ENCODE measurements at places on chromosomes 12 and 14. TPM values are rescaled to one million over a fixed set of nuclear protein-coding genes. Genes with fewer than 3 reads are reported as not detected.

Gene SERPINA6
- not detected for total RNA-seq

- H3K27me3 ChIP-seq, result no peaks in the 10 kb centered on the region
- H3K4me3 ChIP-seq, result no peak overlapping the region
- peak overlapping the region; percentile 78 for H3K27ac ChIP-seq
- H3K4me1 ChIP-seq, result peaks cover 43% of the 10 kb centered on the region
Observed at GRCh38 chr12:6372403-6373003, 2.9 kb downstream of the SCNN1A start.

DNA sequence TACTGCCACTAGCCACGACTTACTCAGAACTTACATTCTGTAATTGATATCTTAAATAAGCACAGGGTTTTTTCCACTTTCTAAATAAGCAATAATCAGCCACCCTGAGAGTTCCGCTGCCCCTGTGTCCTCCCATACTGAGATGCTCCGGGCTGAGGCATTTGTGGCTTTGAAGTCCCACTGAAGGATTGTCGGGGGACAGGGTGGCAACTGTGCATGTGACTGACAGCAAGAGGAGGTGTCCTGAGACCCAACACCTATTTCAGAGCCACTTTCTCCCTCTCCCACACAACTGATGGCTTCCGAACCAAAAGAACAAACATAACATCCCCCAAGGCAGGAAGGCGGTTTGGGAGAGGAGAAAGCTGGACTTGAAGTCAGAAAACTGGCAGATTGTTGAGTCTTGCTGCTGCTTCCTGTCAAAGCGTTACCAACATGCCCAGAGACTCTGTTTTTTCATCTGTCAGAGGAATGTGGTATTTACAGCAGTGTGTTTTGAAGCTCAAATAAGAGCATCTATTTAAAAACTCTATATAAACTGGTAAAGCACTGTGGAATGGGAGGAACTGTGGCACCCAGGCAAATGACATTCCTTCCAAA is 157.9 kb upstream of the FKBP4 start:
- H3K36me3 ChIP-seq, result no peaks in the 10 kb centered on the region
- peaks cover 11% of the 10 kb centered on the region for H3K27me3 ChIP-seq
- no peak for DNase-seq
- no peak overlapping the region for H3K27ac ChIP-seq

DNA sequence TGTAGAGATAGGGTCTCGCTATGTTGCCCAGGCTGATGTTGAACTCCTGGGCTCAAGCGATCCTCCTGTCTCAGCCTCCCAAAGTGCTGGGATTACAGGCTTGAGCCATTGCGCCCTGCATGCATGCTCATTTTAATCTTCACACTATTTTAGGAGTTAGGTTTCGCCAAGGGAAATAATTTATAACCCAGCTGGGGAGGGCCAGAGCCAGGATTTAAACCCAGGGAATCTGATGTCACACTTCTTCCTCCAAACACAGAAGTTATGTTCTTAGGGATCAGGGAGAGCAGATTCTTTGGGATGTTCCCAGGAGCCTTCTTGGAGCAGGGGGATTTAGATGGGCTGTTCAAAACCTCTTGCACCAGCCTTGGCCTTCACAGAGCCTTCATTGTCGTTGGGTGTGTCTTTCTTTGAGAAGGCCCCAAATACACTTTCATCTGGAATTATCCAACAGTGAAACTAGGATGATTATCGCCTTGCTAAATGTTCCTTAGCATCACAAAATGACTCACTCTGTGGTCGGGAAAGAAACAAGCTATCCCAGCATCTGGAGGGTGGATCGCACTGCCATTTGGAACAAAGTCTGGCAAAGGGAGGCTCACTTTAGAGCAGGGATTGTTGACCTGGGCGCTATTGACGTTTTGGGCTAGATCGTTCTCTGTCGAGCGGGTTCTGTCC is 8.2 kb upstream of the PPP1CC start:
- H3K4me1 ChIP-seq, result no peaks in the 10 kb centered on the region
- no peak overlapping the region for H3K4me3 ChIP-seq

- DNase-seq, result no peak
- H3K27ac ChIP-seq, result no peak overlapping the region
- H3K4me3 ChIP-seq, result no peak overlapping the region
- H3K4me1 ChIP-seq, result no peaks in the 10 kb centered on the region
- no peaks in the 10 kb centered on the region for H3K36me3 ChIP-seq
Observed at GRCh38 chr12:103401421-103401820, 94.3 kb downstream of the C12orf42 start.

DNA sequence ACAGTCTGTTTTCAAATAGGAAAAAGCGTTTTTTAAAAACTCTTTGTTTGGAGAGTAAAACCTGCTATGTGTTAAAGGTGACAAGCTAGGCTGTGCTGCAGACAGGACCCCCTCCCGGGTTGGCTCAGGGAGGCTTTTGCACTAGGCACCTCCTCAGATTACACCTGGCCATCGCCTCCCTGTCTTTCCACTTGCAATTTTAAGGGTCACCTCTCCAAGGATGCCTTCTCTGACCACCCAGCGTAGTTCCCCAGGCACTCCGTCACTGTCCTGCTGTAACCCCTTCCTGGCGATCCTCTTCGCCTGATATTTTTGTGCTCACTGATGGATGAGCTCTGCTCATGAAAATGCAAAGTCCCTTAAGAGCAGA is 80.7 kb downstream of the NTF3 start:
- H3K27ac ChIP-seq, result no peak overlapping the region
- H3K27me3 ChIP-seq, result peaks cover 8% of the 10 kb centered on the region
- H3K36me3 ChIP-seq, result no peaks in the 10 kb centered on the region
- H3K4me3 ChIP-seq, result no peak overlapping the region
- no peaks in the 10 kb centered on the region for H3K4me1 ChIP-seq

GRCh38 chr14:92411135-92411534 is 88.2 kb downstream of the SLC24A4 start:
- DNase-seq, result no peak
- H3K36me3 ChIP-seq, result no peaks in the 10 kb centered on the region
- no peaks in the 10 kb centered on the region for H3K27me3 ChIP-seq
- H3K4me1 ChIP-seq, result no peaks in the 10 kb centered on the region
- H3K27ac ChIP-seq, result no peak overlapping the region

- no peaks in the 10 kb centered on the region for H3K27me3 ChIP-seq
- no peak overlapping the region for H3K27ac ChIP-seq
- no peak for DNase-seq
- peaks cover 52% of the 10 kb centered on the region for H3K36me3 ChIP-seq
Observed at GRCh38 chr12:49051777-49052438, 8.7 kb downstream of the KMT2D start.
